A673 (cell line): ENCODE measurements at places on chromosomes 3 and 15.

DNA sequence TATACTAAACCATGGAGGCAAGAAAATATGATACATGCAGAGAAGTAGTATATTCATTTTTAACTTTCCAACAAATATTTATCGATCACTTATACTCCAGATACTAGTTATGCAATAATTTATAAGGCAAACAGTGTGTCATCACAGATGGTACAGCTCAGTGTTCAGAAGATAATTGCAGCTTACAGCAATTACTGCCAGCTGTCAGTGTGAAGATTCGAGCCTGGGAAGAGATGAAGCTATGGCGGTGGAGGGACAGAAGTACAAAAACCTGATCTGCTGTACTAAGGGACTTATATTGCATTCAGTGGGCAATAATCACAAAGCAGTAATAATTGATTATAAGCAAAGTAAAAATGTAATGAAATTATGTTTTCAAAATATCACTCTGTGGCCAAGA is 170.6 kb upstream of the EPHA3 start:
- peak; percentile 59 for DNase-seq

DNA sequence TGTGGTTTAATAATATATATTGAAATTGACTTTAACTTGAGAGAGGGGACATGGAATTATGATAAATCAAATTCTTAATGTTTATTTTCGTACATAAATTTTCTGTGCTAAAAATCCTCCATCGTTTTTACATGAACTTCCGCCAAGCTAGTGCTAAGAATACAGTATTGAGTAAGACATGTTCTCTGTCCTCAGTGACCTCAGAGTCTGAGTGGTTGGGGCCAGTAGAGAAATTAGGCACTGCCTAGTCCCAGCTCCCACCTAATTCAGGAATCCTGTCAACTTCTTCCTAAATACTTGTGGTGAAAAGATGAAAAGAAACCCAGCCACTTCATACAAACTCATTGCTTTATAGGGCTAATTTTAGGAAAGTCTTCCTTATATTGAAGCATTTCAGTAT is 110.3 kb downstream of the PPP2R3A start:
- DNase-seq = no peak

GRCh38 chr3:70749122-70749521 is 436.7 kb upstream of the MDFIC2 start:
- no peak for DNase-seq

DNA sequence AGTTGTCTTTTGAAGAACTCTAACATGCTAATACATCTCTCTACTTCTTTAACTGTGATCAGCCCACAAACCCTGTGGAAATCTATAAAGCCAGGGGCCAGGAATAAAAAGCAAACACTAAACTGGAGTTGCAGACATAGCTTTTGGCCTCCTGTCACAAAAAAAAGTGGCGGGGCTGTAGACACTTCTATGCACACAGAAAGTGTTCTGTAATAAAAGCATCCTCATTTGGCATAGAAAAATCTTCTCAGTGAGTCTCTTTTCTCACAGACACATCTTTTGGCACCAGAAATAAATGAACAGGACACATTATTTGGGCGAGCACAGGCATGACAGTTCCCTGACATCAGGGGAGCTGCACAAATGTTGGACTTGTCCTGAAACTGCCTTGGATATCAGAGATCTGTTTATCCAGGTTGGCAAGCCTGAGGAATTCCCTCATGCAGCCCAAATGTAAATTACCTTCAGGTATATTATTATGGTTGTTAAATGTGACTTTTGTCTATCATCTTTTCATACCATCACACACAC is 355.4 kb downstream of the FGF12 start:
- DNase-seq = no peak

DNA sequence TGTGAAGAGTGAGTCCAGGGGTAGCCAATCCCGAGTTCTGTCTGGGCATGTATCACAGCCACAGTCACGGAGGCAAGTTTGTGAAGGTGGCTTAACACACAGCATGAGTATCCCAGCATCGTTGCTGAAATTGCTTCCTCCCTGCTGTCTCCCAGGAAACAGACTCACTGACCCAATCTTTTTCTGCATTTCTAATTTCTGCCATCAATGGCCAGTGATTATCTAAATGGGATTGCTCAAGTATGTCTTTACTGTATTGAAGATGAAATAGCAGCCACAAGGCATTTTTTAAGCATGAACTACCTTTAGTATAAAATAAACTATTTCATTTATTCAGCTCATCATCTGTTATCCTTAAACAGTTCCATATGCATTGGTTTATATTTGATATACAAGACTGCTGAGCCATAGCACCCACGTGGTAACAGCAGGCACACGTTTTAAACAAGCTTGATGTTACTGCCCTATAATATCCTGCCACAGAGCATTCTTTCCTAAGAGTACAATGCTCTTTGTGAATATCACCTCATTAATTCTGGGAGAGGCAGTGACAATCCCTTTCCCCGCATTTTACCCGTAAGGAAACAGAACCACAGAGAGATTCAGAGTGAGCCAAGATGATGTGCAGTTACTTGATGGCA is 276.6 kb upstream of the THBS1 start:
- DNase-seq = no peak

GRCh38 chr15:96312641-96313335 is 17.7 kb upstream of the NR2F2 start:
- DNase-seq = no peak

DNA sequence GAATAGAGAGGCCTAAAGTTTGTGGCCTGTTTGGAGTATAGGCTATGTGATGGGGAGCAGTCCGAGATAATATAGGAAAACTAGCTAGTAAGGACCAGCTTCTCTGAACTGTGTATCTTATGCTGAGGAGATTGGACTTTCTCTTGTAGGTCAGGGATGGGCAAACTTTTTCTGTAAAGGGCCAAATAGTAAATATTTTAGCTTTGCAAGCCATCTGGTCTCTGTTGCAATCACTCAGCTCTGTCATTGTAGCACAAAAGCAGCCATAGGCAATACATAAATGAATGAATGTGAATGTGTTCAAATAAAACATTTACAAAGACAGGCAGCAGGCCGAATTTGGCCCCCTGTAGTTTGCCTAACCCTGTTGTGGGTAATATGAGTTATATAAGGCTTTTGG is 24.5 kb downstream of the TMOD3 start:
- no peak for DNase-seq

DNA sequence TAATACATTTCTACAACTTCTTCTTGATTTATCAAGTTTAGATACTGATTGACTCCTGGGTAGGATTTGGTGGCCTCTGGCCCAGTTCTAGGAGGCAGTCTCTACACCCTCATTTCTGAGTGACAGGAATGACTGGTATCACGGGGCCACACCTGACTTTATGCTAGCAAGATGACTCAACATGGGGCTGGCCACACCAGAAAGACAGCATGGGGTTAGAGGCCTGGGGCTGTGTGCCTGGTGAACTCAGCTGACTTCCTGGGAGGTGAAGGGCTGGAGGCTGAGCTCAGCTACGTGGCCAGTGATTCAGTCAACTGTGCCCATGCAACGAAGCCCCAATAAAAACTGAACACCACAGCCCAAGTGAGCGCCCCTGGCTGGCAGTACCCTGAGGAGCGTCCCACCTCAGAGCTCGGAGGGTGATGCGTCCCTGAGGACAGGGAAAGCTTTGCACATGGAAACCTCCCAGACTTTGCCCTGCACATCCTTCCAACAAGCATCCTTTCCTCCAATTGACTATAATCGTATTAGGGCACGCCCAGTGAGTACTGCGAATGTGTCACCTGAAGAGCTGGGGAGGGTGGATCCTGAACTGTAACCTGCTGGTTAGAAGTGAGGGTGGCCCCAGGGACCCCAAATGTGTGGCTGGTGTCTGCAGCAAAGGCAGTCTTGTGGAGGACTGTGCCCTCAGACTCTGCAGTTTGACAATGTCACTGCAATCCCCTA is 57.2 kb downstream of the NIPA2 start:
- DNase-seq = no peak

GRCh38 chr3:29644261-29644660 is 363.4 kb downstream of the RBMS3 start:
- no peak for DNase-seq

DNA sequence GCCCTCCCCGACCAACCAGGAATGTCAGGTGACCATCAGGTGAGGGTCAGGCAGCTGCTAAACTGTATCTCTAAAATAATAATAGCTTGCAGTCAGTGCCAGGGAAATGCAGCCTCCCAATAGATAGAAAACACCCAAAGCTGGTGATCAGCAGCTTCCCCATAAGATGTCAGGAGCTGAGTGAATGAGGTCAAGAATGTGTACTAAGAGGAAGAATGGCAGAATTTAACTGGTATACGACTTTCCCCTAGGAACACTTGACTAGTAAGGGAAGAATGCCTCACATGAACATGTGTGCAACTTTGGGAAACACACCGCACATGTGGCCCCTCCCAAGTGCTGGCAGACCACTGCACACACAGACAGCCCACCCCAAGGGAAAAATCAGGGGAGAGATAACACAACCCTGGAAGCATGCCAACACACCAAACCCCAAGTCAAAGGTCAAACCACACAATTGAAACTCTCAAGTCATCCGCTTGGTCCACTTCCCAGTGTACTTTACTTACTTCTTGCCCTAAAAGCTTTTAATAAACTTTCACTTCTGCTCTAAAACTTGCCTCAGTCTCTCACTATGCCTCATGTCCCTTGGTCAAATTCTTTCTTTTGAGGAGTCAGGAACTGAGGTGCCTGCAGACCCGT is 806.5 kb downstream of the OTOL1 start:
- DNase-seq = no peak

DNA sequence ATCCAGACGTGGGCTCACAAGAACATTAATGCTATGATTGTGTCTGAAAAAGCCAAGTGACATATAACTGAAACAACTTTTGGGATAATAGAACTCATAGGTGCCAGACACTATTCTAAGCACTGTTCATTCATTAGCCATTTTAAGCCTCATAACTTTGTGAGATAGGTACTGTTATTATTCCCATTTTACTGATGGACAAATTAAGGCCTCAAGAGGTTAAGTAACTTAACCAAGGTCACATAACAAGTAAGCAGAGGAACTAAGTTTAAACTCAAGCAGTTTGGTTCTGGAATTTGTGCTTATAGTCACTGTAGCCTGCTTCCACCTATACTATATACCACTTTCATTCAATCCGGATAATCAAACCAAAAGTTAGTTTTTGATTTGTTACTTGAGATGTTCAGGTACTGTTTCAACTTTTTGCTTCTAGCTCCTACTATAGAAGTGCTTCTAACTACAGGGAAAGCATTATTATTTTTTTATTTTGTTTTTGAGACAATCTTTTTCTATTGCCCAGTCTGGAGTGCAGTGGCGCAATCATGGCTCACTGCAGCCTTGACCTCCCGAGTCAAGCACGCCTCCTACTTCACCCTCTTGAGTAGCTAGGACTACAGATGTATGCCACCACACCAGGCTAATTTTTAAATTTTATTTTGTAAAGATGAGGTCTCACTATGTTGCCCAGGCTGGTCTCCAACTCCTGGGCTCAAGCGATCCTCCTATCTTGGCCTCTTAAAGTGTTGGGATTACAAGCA is 41.9 kb downstream of the TIPARP start:
- DNase-seq = no peak

DNA sequence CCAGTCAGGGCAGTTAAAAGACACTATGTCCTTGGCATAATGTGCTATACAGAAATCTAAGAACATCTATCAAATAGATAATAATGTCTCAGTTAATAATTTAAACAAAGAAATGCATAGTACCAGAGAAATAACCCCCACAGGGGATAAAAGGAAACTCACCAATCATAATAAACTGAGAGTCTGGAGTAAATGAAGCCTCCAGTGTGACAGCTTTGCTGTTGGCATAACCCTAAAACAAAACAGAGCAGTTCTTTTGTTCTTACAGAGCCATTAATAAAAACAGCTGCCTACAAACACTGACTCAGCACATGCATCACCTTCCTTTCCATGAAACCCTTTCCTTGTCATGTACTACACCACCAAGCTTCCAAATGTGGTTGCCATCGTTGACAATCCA is 13.5 kb downstream of the PPM1M start:
- no peak for DNase-seq

GRCh38 chr3:59456852-59457485 is 407.1 kb upstream of the CFAP20DC start:
- no peak for DNase-seq

DNA sequence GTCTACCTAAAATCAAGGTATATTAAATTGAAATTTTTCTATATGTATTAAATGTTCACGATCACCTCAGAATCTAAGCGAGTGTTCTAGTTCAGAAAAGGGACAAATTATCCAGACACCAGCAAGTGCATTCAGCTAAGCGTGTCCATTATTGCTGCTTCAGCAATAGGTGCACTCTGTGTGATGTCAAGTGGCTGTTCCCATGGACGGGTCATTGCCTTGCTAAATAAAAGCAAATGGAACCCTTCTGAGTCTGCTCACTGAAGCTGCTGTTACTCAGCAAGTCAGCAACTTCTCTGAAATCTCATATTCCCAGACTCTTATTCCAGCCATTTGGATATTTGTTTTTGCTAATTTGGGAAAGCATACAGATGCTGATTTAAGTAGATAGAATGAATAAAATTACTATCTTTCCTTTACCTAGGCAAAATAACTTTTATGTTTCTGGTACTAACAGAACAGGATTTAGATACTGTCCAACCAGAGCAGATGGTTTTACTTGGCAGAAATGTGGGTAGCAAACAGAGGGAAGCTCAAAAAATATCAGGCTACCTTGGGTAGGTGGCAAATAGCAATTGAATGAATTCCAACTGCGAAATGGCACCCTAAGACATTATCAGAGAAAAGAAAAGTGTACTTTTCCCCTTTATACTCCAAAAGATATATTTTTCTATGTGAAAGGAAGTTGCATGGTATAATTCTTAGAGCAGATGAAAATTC is 407.0 kb downstream of the GAP43 start:
- DNase-seq = no peak

GRCh38 chr3:66385066-66385465 is 115.8 kb downstream of the LRIG1 start:
- no peak for DNase-seq

GRCh38 chr15:45399381-45400212 is 21.3 kb upstream of the GATM start:
- DNase-seq = peak; percentile 66

GRCh38 chr15:37595426-37595970 is 338.9 kb upstream of the TMCO5A start:
- no peak for DNase-seq

- DNase-seq = no peak
Measured at GRCh38 chr3:59531994-59532393, 482.2 kb upstream of the CFAP20DC start.

- DNase-seq = no peak
Measured at GRCh38 chr15:73607843-73608242, 25.3 kb downstream of the NPTN start.

DNA sequence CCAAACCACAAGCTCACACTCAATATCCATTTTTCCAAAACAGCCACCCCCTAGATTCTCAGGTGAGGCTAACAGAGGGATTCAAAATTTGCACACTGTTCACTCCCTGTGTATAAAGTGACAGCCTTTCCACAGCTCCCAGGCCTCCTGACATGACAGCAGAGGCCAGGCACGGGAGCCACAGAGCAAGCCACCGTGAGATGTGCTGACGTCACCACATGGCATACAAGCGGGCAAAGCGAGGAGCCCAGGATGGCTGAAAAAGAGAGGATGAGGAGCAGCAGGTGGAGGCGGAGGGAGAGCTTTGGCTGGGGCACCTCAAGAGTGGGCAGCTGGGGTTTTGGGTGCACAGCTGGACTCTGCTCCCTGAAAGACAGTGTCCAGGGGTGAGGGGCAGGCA is 27.1 kb downstream of the EHD4 start:
- no peak for DNase-seq

GRCh38 chr3:191331388-191331787 is 1.1 kb upstream of the UTS2B start:
- DNase-seq = no peak
